ENCODE measurements at places on chromosomes 4 and X.

DNA sequence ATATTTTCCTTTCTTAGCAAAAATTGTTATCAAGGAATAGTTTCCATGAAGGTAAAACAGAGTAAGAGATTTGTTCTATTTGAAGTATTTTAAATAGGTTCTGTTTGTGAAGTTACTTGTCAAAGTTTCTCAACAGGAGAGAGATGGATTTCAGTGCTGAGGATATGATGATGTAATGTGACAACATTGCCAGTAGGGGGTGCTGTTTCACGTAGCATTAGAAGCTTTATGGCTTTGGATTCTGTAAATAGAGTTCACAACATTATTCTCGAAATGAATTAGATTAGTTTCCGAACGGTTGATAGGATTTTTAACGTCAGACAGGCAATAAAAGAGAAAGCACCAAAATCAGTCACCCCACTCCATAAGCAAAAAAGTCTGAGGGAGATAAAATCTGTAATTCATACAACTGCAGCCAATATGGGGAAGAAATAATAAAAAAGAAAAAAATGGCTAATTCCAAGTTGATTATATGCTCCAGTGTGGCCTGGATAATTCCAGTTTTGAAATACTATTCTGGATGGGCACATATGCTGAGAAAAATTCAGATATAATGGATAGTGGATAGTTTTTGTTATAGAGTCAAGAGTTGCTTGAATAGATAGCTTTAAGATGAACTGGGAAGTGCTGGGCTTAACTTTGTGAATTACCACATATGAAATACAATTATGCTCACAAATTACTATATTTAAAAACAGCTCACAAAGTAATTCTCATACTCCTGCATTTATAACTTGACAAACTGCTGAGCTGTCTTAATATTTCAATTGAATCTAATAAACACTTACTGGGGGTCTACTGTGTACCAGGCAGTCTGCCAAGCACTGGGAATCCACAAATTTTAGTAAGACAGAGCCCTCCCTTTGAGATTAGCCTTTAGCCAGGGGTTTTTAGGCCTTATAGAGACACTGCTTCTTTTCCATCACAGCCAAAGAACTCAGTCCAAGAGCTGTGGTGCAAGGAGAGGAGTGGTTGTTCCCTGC, 109.1 kb downstream of the GPAT3 start:
- DNase-seq = peak; percentile 66

GRCh38 chr4:59608466-59608865, 1591.7 kb upstream of the ADGRL3 start:
- DNase-seq = no peak

- DNase-seq = no peak
Measured at GRCh38 chrX:87515836-87516235, 1.8 kb upstream of the KLHL4 start.

- no peak for DNase-seq
Measured at GRCh38 chr4:20386906-20387305, 135.2 kb downstream of the SLIT2 start.

GRCh38 chr4:122622400-122622799, 1.5 kb upstream of the IL21 start:
- no peak for DNase-seq

DNA sequence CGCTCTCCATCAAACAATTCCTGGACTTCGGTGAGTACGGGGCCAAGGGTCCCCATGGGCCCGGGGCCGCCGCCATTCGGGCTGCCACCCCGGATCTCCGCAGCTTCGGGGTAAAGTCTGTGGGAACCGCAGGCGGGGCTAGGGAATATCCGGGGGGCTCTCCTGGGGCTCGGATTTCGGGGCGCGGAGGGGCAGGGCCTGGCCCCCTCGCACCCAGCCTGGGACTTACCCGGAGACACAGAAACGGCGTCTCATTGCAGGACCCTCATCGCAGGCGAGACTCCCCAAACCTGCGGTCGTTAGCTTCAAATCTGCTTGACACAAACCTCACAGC, 413 bp downstream of the PDK3 start:
- no peak for DNase-seq

GRCh38 chr4:140096483-140096861, 57.5 kb downstream of the MAML3 start:
- no peak for DNase-seq

GRCh38 chr4:54781756-54782155, 124.0 kb downstream of the KIT start:
- no peak for DNase-seq

- DNase-seq = no peak
Measured at GRCh38 chr4:137531986-137532868, at the start of gene PCDH18. TSS of gene PCDH18 (minus strand) at chr4:137532494. CDS start at chr4:137532088, 406 bp downstream.

GRCh38 chr4:20687864-20688263, 12.4 kb upstream of the PACRGL start:
- no peak for DNase-seq

DNA sequence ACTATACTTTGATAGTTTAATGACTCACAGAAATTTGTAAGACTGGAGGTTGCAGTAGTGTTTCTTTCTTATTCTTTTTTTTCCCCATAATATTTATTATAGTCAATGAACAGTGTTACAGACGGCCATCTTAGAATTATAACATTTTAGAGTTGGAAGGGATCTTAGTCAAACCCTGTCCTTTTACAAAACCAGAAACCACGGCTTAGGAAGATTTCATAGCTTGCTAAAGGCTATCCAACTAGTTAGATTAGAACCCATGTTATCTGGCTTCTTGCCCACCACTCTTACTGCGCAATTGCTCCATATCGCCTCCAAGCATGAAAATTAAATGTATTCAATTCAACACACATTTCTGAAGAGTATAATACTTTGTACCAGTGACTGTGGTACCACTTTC, 1.1 kb downstream of the XIAP start:
- no peak for DNase-seq

DNA sequence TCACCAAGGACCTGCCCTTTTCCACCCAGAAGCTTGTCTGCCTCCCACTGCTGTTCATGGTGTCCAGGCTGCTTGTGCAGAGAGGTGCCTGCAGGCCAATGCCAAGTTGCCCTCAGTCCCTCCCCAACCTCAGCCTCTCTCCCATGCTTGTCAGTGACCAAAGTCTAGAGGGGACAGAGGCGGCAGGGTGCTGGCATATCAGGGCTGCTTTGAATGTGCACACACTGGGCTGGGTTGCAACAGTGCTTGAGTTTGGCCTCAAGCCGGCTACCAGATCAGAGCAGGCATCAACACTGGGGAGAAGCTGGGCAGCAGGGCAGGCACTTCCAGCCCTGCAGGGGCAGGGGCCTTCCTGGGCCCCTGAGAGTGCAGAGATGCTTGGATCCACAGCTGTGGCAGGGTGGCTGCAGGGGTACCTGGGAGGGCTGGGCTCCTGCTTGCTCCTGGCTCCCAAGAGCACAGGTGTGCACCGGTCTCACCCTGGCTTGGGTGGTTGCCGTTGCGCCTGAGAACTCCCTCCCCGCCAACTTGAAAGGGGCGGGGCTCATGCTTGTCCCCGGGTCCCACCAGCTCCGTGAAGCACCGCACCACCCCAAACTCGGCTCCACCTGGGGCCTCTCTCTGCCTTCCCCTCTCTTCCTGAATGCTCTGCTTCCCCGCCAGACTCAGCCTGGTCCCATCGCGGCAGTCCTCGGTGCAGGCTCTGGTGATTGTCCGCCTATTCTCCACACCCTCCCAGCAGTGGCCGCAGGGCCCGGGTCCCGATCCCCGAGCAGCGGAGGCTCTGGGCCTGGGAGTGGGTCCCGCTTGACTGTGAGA, 1681.9 kb upstream of the ADGRL3 start:
- DNase-seq = no peak

- no peak for DNase-seq
Measured at GRCh38 chr4:187357045-187357643, 633.5 kb upstream of the FAT1 start.

- DNase-seq = no peak
Measured at GRCh38 chrX:129525896-129526295, 2.6 kb upstream of the SMARCA1 start.

DNA sequence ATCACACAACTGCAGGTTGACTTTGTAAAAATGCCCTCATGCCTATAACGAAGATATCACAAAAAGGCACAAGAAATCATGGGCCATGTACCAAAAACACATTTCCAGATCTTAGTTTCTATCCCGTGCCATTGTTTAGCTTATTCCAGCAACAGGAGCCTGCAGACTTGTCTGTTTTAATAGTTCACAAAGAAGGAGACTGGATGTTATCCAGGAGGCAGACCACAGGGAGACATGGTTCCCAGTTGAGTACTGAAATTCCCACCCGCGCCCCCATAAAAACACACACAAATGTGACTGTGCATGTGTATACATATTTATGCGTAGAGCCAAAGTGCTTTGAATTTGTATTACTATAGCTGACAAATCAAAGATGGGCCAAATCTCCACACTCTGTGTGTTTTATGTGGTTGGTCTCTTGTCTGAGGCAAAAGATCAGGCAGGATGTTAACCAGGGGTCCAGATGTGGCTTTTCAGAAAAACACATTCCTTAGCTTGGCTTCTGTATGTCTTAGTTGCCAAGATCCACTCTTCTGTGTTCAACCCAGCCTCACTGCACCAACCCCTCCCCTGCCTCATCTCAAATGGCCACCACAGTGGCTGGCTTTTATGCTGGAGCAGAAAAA, 469.2 kb upstream of the DIPK2B start:
- no peak for DNase-seq

DNA sequence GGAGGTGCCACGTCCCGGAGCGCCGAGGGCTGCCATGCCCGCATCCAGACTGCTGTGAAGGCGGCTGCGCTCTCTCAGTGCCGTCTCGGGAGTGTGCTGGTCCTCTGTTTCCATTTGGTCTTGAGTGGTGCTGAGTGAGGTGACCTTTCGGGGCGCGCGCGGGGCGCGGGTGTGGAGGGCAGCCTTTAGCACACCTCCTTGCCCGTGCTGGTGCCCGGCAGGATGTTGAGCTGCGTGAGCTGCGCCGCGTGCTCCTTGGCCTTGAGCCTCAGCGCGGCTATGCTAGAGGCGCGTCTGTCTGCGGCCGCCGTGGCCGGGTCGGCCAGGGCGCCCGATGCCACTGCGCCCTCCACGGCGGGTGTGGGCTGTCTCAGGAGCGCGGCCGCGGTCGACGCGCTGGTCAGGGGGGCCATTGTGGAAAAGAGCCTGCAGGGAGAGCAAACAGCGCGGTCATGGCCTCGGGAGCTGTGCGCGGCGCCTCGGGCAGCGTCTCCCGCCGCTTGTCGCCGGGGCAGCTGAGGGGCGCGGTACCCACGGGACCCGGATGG, 11.2 kb downstream of the ARX start:
- no peak for DNase-seq

GRCh38 chrX:2316534-2316933, 184.2 kb downstream of the DHRSX start:
- no peak for DNase-seq

DNA sequence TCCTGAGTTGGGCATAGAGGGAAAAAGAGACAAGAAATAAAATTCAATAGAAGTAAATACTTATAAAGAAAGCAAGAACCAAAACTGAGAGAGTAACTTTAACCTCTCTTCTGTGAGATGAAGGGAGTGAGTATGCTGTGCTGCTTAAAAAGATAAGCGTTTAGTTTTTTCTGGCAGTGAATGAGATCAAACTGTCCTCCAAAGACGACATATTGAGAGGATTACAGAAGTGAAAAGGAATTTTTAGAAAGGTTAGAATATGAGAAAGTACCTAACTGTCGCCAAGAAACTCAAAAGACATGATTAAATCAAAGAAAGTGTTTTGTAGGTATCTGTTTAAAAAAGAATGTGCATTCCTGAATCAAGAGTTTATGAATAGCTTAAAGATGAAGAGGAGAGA, 16.0 kb downstream of the GAB1 start:
- DNase-seq = no peak

DNA sequence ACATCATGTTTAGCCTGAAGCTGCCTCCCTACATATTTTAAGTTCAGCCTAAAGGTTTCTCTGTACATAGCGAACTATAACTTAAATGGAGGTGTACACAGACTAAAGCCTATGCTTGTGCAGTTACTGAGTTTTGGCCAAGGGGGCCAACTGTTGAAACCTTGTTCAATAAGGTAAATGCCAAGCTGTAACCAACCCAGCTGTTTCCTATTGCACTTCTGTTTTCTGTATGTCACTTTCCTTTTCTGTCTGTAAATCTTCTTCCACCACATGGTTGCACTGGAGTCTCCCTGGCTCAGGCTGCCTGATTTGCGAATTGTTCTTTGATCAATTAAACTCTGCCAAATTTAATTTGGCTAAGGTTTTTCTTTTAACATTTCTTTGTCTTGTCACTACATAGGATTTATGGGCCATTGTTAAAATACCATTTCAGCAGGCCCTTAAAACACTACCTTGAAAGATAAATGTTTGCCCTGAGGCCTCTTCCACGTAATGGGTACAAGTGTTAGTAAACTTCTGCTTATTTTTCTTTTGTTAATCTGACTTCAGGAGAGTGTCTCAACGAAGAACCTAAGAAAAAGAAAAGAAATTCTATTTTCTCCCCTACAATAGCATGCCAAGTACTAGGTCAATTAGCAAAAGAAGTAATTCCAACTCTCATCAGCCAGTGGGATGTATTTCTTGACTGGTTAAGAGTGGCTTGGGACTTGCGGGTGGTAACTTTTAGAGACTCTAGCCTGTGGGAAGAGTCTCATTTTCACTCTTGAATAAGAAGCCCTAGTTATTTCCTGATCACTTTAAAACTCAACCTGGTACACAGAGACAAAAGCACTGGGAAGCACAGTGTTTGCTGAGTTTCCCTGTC, 45.7 kb upstream of the PRSS12 start:
- DNase-seq = peak; percentile 64

DNA sequence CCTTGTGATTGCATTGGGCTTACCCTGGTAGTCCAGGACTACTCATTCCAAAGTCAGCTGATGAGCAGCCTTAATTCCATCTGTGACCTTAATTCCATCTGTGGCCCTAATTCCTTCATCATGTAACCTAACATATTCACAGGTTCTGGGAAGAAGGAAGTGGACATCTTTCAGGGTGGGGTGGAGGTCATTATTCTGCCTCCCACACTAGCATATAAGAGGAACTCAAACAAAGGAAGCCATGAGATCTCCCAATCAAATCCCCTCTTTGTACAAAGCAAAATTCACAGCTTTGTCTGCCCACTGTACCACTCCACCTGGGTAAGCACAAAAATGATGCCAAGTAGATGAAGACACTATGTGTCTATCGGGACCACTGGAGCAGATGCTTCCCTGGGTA, 87.3 kb downstream of the SLC2A9 start:
- no peak for DNase-seq

DNA sequence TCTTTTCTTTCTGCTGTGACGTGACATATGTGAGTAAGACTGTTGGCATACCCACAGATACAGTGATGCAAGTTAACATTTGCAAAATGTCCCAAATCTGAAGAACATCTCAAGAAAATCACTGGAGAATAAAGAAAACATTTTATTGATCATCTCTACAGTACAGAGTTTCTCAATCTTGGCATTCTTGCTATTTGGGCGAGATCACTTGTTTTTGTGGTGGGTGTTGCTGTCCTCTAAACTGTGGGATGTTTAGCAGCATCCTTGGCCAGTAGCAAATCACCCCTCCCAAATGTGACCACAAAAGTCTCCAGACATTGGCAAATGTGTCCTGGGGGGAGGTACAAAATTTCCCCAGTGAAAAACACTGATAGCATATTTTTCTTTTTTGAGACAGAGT, 28.8 kb downstream of the AMELX start:
- no peak for DNase-seq

- DNase-seq = no peak
Measured at GRCh38 chr4:1384675-1385372, 21.4 kb downstream of the NKX1-1 start.

GRCh38 chr4:145307120-145307519, 126.7 kb upstream of the OTUD4 start:
- DNase-seq = no peak

GRCh38 chrX:18701621-18702361, 5.7 kb upstream of the PPEF1 start:
- no peak for DNase-seq

GRCh38 chr4:8128100-8128856, 30.3 kb downstream of the ABLIM2 start:
- DNase-seq = no peak

GRCh38 chr4:189507060-189507459, 433.6 kb upstream of the FRG1 start:
- DNase-seq = no peak

Measured in AML-193 (cell line).